Stimulated activated CD4-positive, alpha-beta T cell treated with anti-CD3 and anti-CD28 coated beads, Interleukin-1b, Interleukin-23, amount 100 ng/mL, for 4 hours (primary cell): ENCODE measurements at places on chromosomes 4 and X.

DNA sequence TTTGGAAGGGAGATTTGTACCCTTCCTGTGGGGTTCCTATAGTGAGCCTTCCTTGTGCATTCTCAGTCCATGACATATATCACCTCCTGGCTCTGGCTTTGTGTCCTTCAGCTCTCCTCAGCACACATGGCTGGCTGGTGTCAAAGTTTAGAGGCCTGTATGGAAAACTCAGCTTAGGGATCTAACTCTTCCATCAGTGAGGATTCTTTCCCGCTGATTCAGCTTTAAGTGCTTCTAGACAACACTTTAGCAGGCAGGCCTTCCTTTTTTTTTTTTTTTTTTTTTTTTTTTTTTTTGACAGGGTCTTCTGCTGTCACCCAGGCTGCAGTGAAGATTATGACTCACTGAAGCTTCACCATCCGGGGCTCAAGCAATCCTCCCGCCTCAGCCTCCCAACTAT lies 84.2 kb downstream of the NPNT start:
- no peak for DNase-seq

GRCh38 chr4:107712236-107712635 lies 7.8 kb downstream of the PAPSS1 start:
- no peak for DNase-seq

DNA sequence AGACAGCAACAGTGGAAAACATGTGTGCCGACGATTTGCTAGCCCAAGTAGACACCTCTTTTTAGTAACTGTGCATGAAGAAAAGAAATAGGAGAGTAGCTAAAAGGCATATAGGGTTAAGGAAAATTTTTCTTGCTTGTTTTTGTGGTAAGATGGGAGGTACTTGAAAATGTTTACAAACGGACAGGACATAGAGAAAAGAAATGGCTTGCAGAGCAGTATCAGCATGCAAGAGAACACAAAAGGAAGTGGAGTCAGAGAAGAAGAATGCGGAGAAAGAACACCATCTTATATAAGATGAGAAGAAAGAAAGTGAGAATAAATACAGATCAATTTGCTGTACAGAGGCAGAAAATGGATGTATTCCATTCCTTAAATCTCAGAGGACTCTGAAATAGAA lies 263.7 kb upstream of the ETNPPL start:
- DNase-seq: no peak

- DNase-seq: no peak
Measured at GRCh38 chrX:29297171-29297800, 710.0 kb downstream of the IL1RAPL1 start.
